Daoy (cell line): ENCODE measurements at places on chromosomes 12 and 14. TPM values are rescaled to one million over a fixed set of nuclear protein-coding genes. Genes with fewer than 3 reads are reported as not detected.

- DNase-seq = no peak
These were observed 57.0 kb downstream of the TMX1 start for GRCh38 chr14:51297066-51297465.

GRCh38 chr14:95182379-95182778 is 25.1 kb upstream of the DICER1 start:
- DNase-seq = no peak

- no peak for DNase-seq
These were observed 78.9 kb downstream of the SETD3 start for GRCh38 chr14:99401621-99402284.

GRCh38 chr12:80217011-80217535 is 117.7 kb downstream of the OTOGL start:
- no peak for DNase-seq

GRCh38 chr12:114190971-114191370 is 215.0 kb downstream of the TBX5 start:
- no peak for DNase-seq

DNA sequence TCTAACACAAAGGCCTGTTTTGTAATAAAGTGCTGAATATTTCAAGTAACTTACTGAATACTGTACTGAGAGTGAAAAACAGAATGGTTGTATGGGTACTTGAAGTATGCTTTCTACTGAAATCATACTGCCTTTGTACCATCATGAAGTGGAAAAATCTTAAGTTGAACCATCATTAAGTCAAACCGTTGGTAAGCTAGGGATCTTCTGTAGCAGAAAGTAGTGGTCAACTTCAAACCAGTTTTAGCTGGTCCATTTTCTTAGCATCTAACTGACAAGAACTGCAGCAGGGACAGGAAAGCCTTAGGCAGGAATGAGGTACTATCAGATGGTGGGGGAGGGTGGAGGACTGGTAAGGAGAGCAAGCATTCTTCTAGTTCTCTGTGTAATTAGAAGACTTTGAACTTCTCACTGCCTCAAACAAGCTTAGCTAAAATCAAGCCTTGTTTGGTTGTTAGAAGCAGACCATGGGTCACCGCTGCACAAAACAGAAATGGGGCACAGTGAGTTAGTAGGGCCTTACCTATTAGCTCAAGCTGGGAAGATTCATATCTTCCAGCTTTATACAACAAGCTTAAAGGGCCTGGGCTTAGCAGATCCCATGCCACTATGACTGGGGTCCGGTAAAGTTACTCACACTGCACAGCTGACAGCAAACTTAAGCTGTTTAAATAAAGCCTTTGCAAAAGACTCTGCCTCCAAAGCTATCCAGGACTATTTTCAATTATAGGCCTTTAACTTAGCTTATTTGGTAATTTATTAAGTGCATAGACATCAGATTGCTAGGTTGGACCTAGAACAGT is 73.8 kb downstream of the ACADS start:
- DNase-seq = no peak

DNA sequence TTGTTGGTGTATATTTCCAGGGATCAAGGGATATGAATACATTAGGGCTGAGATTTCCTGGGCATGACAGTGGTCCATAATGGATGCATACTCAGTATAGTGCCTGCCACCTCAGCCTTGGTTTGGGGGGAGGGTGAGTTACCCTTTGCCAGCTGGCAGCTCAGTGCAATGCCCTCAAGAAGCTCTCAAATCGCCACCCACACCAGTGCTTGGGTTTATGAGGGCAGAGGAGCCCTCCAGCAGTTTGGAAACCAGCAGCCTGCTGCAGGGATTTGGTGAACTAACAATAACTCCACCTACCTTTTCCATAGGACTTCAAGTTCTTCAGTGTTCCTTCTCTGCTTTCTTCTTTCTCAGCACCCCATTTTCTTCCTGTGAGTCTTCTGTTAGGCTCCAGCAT is 218.9 kb downstream of the LRFN5 start:
- DNase-seq = no peak

DNA sequence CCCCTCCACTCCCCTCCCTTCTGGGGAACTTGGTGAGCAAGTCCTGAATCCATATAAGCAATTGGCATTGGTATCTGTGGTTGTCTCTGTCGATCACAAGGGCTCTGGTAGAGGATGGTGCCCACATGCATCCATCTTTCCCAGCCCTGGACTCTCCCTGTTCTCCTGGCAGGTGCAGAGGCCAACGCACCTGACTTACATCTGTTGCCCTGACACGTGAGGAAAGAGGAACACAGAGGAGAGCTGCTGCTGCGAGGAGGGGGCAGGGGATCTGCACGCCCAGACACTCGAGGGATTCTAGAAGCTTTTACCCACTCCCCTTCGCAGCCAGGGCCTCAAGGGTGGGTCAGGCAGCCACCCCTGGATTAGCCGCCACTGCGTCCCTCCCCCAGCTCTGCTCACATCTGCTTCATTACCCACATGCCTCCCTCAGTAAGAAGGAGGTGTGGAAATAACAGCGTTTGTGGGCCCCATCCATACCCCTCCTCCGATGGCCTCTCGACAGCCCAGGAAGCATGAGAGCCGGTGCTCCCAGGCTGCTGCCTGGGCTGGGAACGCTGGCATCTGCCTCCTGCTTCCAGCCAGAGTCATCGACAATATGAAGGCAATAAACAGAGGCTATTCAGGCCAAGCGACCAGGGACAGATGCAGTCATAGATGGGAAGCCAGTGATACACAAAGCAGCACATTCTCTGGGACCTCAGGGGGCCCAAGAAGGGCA is 56.5 kb downstream of the KDM2B start:
- DNase-seq = no peak

DNA sequence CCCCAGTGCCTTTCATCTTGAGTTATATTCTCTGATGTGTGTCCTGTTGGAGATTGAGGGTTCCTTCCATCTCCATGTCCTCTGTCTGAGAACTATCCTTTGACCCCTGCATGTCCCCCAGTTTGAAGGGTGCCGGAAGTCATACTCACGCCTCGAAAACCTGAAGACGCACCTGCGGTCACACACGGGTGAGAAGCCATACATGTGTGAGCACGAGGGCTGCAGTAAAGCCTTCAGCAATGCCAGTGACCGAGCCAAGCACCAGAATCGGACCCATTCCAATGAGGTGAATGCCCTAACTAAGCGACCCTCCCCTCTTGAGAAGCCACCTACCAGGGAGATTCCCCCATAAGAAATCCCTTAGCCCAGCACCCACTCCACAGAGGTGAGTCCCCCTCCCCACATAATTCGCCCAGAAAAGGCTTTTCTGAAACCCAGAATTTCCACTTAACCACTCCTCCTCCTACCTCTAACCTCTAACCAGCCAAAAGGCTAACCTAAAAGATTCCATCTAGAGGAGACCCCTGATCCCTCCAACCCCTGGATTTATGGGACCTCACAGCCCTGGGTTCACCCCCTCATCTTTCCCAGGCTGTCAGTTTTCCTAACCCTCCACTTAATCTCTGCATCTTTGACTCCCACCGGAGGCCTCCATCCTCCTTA is 7.8 kb downstream of the GLI1 start:
- DNase-seq = no peak

DNA sequence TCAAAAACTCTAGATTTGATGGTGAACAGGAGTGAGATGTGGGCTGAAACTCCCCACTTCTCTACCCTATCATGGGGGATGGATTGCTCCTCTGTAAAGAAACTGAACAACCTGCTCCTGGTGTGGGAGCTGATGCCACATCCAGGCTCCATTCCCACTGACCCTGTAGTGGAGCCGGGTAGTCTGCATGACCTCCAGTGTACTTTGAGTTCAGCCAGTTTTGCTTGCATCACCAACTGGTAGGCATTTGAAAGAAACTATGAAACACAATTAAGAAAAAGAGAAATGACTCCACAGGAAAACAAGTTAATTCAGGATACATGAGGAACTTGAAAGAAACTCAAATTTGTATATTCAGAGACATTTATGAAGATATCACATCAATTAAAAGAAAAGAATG is 27.3 kb upstream of the EMP1 start:
- no peak for DNase-seq

GRCh38 chr12:122947352-122947792 is 18.9 kb downstream of the ABCB9 start:
- peak; percentile 49 for DNase-seq

GRCh38 chr14:52583544-52583943 is 30.9 kb downstream of the GPR137C start:
- DNase-seq = no peak

GRCh38 chr12:27493260-27493940 is 30.6 kb upstream of the PPFIBP1 start:
- no peak for DNase-seq

DNA sequence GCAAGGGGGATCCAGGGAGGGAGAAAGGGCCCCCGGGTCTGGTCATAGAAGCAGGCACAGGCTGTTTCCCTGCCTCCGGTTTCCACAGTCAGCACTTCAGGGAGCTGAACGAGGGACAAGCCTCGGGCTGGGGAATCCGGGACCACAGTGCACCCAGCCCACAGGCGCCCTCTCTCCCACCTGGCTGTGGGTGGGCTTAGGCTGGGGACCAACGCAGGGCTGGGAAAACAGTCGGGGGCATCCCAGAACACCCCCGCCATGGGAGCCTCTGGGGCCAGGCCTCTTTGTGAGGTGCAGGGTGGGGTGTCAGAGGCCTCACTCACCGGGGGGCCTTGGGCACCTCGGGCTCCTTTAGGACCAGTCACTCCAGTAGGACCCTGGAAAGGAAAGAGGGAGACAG is 16.3 kb downstream of the TMEM106C start:
- no peak for DNase-seq

GRCh38 chr12:6426882-6427671 is 17.7 kb upstream of the CD27 start:
- DNase-seq = no peak

GRCh38 chr12:8987685-8988084 is 1.7 kb upstream of the KLRG1 start:
- no peak for DNase-seq

- no peak for DNase-seq
These were observed 208.1 kb downstream of the ZFP36L1 start for GRCh38 chr14:68584786-68585185.

- DNase-seq = no peak
These were observed 195.7 kb downstream of the TMEM117 start for GRCh38 chr12:44031472-44032185.

DNA sequence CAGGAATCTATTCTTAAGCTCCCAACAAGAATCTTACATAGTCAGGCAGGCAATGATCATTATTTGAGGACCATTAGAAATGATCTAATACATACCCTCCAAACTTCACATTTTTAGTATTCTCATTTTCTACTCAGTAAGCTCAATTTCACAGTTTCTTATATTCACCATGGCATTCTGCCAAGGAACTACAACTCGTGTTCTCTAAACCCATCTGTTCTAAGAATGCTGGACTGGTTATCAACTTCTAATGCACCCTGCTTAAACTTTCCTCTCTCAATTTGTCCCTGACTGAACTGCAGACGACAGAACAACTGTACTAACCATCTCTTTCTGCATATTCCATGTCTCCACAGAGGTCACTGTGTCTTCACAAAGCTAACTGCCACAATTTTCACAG is 58.6 kb downstream of the GXYLT1 start:
- no peak for DNase-seq

DNA sequence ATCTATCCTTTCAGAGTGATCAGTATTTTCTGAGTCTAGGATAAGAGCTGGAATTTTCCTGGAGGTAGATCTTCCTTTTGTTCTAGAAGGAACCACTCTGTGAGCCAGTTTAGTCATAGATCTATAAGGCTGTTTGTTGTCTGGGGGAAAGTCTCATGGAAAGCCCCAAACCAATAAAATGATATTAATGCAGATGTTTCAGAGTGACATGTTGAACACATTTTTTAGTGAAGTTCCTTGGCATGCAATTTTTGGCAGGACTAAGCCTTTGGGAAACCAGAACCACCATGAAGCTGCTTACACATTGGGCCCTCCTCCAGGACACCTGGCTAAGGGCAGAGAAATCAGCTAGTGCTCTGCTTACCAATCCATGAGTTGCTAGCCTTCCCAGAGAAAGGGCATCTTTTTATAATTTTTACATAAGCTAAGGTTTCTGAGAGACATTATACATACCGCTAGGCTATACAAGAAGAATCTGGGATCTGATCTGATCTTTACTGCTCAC is 101.5 kb upstream of the PCED1B start:
- no peak for DNase-seq

GRCh38 chr12:85036234-85036707 is at the start of the genes LRRIQ1 and TSPAN19:
TSS of gene LRRIQ1 (plus strand) at chr12:85036351. CDS start at chr12:85038177, 1,826 bp downstream.
TSS of gene TSPAN19 (minus strand) at chr12:85036277. CDS start at chr12:85029946, 6,331 bp downstream.
- DNase-seq = peak; percentile 91

- DNase-seq = no peak
These were observed 418.6 kb downstream of the SLC16A7 start for GRCh38 chr12:60014436-60014835.

GRCh38 chr12:121444842-121445202 is 44.9 kb downstream of the RNF34 start:
- no peak for DNase-seq

DNA sequence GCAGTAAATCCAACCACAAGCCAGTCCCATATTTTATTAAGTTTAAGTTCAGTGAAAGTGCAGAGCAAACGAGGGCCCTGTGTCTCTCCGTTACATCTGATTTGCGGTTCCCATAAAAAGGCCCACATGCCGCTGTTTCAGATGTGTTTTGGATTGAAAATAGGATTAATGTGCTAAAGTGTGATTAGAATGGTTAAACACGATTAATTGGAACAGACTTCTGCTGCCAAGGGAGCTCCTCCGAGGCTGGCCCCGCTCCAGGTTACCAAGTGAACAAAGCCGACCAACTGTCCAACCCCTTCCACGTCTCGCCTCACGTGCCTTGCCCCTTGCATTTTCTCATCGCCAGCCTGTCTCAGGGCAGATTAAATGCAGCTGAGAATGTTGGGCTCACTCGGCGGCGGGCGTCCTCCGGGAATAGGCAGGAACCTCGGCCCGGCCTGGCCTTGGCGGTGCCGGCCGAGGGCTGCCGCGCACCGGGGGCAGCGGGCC is 166.5 kb upstream of the GSC start:
- DNase-seq = peak; percentile 53

GRCh38 chr12:28574746-28575592 is 384.7 kb downstream of the CCDC91 start:
- DNase-seq = no peak

GRCh38 chr12:49279706-49280159 is 14.9 kb downstream of the TUBA1C start:
- DNase-seq = no peak

The EFCAB11 gene
- 22.5 and 36.9 TPM in 2 replicates for total RNA-seq

The ZFYVE21 gene
- total RNA-seq = 53.1 and 74.9 TPM in 2 replicates

The NPAS3 gene
- 1.5 and 1.9 TPM in 2 replicates for total RNA-seq

The PTPRR gene
- 3.5 and 6.8 TPM in 2 replicates for total RNA-seq

The ANP32D gene
- not detected in 2 replicates for total RNA-seq

The SERPINA5 gene
- total RNA-seq = 0.17 and 0.33 TPM in 2 replicates

The BLOC1S1 gene
- 112 and 135 TPM in 2 replicates for total RNA-seq

The TUBA1A gene
- 306 and 316 TPM in 2 replicates for total RNA-seq

The RASSF9 gene
- total RNA-seq = 0.34 and 0.80 TPM in 2 replicates

The WNT1 gene
- not detected in 2 replicates for total RNA-seq

The MYO1A gene
- not detected in 2 replicates for total RNA-seq

The HCAR3 gene
- not detected in 2 replicates for total RNA-seq
